Mammary epithelial cell (primary cell): ENCODE measurements at places on chromosomes 1 and 21. TPM values are rescaled to one million over a fixed set of nuclear protein-coding genes. Genes with fewer than 3 reads are reported as not detected.

GRCh38 chr1:147052143-147052542 is 114.0 kb downstream of the NBPF12 start:
- no peak for DNase-seq

NR0B2 gene
- total RNA-seq: not detected in 2 replicates

GRCh38 chr1:181501612-181502011 is 18.3 kb downstream of the CACNA1E start:
- no peak for DNase-seq

DNA sequence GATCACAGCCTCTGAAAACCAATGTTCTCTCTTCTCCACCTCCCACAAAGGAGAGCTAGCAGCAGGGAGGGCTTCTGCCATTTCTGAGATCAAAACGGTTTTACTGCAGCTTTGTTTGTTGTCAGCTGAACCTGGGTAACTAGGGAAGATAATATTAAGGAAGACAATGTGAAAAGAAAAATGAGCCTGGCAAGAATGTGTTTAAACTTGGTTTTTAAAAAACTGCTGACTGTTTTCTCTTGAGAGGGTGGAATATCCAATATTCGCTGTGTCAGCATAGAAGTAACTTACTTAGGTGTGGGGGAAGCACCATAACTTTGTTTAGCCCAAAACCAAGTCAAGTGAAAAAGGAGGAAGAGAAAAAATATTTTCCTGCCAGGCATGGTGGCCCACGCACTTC is 35.8 kb upstream of the TDRD10 start:
- DNase-seq: no peak

GRCh38 chr1:222096476-222096772 is 354.5 kb upstream of the DUSP10 start:
- no peak for DNase-seq

CRYZ gene
- total RNA-seq: 57.0 TPM

DNA sequence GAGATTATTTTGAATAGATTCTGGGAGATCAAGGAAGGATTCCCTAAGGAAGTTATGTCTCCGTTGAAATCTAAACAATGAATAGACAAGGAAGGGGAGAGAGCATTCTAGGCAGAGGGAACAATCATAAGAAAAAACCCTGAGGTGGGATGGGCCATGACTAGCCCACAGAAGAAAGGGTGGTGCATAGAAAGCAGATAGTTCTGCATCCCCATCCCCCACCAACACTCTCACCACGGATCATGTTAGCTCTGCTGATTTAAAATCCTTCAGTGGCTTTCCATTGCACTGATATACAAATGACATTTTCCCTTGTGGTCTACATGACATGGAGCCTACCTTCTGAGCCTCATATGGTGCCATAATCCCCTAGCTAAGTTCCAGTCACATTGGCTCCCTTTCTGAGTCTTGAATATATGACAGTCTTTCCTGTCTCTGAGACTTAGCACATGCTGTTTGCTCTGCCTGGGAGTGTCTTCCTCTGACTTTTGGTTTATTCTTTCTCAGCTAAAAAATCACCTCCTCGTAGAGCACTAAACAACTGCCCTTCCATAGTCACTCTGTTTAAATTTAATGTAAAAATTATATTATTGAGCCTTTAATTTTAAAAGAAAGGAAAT is 15.2 kb downstream of the SCMH1 start:
- no peak for DNase-seq

GRCh38 chr1:4711416-4712275 is 57.2 kb downstream of the AJAP1 start:
- DNase-seq: no peak

DNA sequence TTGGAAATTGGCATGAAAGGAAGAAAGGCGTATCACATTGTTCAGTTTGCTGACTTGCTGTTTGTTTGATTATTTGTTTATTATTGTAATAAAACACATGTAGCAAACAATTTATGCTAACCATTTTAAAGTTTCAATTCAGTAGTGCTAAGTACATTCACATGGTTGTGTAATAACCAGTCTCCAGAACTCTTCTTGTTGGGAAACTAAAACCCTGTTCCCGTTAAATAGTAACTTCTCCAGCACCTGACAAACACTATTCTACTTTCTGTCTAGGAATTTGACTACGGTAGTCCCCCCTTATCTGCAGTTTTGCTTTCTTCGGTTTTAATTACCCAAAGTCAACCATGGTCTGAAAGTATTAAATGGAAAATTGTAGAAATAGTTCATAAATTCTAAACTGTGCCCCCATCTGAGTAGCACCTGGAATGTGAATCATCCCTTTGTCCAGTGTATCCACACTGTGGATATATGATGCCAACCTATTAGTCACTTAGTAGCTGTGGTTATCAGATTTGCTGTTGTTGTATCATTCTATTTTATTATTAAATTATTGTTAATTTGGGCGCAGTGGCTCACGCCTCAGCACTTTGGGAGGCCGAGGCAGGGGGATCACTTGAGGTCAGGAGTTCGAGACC is 5.5 kb downstream of the MORC3 start:
- DNase-seq: peak; percentile 82

GRCh38 chr1:23194119-23194984 is 22.9 kb downstream of the HTR1D start:
- DNase-seq: peak; percentile 89

DNA sequence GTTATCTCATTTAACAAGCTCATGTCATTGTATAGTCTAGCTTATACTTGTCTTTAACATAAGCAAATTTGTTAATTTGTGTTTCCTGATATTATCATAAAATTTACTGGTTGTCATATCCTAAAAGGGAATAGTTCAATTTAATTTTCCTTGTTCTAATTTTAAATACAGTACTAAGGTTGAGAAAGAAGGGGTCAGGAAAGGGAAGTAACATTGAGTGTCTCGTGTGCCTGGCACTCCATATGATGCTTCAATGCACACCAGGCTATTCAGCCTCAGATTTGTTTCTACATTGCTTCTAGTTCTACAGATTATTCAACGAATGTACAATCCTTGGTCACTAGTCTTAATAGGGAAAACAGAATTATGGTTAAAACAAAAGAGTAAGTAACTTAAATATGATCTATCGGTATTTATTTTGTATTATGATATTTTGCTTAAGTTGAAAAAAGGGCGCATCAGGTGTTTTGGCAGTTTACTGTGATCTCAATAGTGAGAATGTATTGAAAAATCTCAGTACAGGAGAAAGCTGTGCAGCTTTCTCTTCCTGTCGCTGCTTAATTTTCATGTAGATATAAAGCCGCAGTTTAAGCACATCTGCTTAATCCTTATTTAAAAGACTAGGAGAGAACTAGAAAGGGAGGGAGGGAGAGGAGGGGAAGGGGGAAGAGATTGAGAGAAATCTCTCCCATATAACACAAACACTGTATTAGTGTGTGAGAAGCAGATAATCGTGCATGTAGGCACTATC is 13.0 kb downstream of the PTPRC start:
- no peak for DNase-seq

ASTN1 gene
- total RNA-seq: 0.14 TPM in 1 of 2 replicates, not detected in the other

DNA sequence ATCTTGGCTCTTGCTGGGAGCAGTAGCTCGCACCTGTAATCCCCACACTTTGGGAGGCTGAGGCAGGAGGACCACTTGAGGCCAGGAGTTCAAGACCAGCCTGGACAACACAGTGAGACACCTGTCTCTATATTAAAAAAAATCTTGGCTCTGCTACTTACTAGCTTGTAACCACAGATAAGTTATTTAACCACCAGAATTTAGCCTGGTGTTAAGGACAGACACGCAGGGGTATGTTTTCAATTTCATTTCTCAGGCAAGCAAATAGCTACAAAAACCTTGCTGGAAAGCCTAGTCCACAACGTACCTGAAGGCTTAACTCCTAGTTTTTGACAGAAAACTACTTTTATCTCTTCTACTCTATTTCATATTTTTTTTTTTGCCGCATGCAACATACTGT is 24.8 kb upstream of the GFI1 start:
- no peak for DNase-seq

DNA sequence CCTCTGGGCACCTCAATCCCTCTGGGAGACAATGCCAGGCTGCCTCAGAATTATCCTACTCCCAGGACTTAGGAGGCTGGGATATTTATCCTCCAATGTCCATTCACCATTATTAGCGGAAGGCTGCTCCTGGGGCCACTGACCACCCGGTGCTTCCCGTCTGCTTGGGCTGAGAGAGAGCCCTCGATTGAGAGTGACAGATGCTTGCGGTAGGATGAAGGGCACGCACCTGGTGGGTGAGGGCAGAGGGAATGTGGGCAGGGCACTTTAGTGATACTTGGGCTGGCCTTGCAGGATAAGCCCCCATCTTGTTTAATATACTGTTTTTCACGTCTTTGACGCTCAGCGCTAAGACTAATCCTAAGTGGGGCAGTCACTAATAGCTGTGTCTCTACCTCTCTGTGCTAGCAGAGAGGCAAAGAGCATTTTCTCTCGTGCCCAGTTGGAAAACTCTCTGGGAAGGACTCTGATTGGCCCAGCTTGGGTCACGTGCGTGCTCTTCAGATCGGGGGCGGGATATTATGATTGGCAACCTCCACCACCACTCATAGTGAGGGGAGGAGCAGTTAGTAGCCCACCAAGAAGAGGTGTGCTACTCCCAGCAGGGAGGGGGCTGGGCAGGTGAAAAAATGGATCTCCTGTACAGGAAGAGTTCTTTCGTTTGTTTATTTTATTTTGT is 10.6 kb upstream of the PARS2 start:
- no peak for DNase-seq
